ENCODE measurements at places on chromosomes 2 and 18.

GRCh38 chr18:68925268-68925667 is 127.4 kb downstream of the CCDC102B start:
- DNase-seq: no peak

DNA sequence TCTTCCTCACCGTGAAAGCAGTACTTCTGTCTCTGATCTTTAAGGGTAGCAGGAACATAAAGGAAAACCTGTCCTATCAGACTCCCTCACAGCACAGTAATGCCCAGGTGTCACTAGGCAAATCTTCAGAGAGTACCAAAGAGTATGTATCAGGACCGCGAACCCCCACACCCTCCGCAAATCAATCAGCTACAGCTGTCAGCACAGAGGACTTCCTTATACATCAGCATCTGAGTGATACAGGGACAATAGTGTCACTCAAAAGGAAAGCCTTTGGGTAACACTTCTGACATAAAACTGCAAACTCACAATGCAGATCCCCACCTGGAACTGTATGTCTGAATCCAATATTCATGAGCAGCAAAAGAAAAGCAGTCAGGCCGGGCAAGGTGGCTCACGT is 2.6 kb downstream of the AFG3L2 start:
- DNase-seq: no peak

GRCh38 chr2:113896791-113897190 is 6.9 kb downstream of the ACTR3 start:
- DNase-seq: no peak

GRCh38 chr18:3071676-3072075 is 58.7 kb upstream of the LPIN2 start:
- no peak for DNase-seq

- no peak for DNase-seq
Observed at GRCh38 chr2:35503738-35504199, 851.8 kb upstream of the CRIM1 start.

DNA sequence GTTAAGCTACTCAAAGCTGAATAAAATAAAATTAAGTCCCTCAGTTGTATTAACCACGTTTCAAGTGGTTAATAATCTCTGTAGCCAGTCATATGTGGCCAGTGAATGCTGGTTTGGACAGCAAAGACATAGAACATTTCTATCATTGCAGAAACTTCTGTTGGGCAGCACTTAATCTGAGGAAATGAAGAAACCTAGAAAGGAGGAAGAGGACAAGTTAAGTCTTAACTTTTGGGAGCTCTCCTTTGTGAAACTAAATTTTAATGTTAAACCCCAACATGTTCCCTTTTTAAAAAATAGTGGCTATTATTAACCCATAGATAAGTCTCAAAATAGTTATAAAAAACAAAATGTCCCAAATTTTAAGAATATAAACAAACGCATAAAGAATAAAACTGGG is 421.3 kb downstream of the ARHGAP15 start:
- no peak for DNase-seq

GRCh38 chr2:23037596-23037995 is 347.4 kb upstream of the KLHL29 start:
- DNase-seq: no peak

DNA sequence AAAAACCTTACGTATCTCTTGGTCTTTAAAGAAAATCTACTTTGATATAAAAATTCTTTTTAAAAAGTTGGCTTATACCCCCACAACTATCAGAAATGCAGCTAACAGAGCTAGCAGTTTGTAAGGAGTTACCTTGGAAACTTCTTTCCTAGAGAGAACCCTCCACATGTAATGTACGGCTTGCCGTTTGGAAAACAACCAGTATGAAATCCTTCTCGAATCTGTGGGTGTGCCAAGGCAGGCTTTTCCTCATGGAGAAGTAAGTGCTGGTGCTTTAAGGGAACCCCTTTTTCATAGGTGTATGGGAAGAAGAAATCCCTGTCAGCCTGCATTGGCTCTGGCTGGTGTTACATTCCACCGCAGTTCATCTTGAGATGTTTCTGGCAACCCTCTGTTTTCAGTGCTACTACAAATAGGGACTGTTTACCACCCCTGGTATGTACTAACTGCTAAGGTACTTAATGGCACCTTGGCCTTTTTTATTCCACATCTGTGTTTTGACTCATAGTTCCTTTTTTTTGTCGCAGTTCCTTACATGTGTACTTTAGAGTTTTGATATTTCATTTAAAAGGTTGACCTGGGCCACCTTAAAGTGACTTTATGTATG is 248.4 kb downstream of the FHOD3 start:
- no peak for DNase-seq

- no peak for DNase-seq
Observed at GRCh38 chr2:221999166-221999565, 299.6 kb downstream of the PAX3 start.

GRCh38 chr2:173296235-173296634 is 58.4 kb upstream of the CDCA7 start:
- DNase-seq: no peak

DNA sequence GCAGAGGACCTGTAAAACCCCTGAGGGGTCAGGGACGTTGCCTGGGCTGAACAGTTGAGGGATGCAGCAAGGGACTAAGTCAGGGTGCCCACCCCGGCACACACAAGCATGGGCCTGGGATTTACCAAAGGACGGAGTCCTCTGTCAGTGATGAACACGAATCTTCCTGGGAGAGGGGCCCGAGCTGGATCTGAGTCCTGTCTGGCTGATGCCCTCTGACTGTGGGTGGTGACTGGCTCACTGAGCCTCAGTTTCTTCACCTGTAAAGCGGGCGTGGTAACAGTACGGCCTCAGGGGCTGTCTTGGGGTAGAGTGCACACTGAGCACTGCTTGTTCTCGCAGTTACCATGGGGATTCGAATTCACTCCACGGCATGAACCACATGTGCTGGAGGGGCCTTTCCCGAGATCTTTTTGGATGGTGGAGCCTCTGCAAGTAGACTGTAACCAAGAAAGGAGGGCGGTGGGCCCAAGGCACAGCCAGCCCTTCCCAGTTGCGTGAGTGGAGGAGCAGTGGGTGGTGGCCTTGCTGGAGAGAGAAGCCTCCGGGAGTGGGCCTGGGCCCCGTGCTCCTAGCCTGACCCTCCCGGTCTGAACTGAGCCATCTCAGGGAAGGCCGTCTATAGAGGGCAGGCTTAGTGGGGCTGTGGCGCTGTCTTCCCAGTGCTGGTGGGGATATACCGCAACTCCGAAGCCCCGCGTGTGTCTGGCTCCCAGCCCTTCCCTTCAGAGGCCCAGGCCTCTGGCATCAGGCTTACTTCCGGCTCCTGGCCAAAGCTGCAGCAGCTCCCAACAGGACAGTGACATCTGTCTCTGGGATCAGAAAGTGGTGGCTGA is 130.8 kb upstream of the HS6ST1 start:
- DNase-seq: no peak

DNA sequence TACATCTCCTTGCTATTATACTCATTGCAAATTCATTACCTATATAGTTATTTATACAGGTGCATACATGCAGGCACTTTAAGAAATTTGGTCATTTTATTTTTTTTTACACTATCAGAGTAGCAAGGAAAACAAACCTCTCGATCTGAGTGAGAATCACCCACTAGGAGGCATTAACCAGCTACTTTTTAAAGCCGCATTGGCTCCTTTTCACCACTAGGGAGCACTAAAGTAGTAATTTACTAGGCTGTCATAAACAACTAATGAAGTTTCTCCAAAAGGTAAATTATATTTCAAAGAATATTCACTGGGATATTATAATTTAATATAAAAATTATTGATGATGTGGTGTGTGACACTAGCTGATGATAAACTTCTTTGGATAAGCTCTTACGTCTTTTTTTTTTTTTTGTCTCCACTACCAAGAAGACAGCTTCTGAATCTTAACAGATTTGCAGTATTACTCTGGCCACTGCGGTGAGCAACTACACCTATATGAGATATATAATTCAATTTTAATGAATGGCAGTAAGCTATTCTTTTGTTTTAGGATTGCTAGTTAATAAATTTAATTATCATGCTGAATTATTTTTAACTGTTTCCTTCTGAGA is 101.9 kb downstream of the NOL4 start:
- no peak for DNase-seq

All from stimulated activated CD4-positive, alpha-beta T cell treated with anti-CD3 and anti-CD28 coated beads, Interleukin-2, amount 100 ng/mL, for 48 hours (primary cell).